ELR (cell line): ENCODE measurements at places on chromosomes 3 and 15.
A peak's percentile ranks its signal among the peaks of the same experiment; 100 is the strongest.

DNA sequence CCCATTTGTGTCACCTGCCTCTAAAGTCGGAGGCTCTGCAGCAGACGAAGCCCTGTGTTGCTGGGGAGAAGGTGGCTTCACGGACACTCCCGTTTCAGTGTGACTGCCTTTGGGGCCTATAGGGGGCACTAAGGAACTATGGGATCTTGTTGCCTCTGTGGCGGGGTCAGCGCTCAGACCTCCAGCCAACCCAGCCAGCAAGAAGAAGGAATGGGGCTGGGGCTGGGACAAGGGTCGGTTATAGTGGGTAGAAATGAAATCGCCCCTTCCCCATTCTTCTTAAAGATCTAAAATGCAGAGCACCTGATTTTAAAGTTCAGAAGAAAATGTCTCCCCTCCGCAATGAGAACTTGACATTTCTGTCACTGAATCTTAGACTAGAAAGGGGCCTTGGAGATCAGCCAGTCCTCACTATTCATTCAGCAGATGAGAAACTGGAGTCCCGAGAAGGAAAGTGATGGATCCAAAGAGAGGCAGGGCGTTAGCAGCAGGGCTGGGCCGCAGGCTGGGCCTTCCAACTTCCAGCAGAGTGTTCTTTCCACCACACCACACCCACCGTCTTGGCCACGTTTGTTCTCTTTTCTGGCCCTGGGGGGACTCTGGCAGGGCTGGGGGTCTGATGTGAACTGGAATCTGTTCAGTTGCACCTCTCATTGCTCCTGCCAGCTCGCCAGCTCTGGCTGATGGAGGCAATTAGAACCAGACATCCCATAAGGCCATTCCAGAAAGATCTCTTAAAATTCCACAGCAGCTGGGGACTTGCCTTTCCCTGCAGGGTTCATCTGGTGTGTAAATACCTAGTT, 195.4 kb downstream of the OPA1 start:
- DNase-seq = peak; percentile 66

GRCh38 chr3:3180456-3180855, 965 bp upstream of the CRBN start:
- DNase-seq = peak; percentile 6

GRCh38 chr3:178275311-178275710, 260.9 kb upstream of the KCNMB2 start:
- DNase-seq = no peak

- no peak for DNase-seq
Measured at GRCh38 chr15:58503139-58504027, 71.6 kb downstream of the LIPC start.

DNA sequence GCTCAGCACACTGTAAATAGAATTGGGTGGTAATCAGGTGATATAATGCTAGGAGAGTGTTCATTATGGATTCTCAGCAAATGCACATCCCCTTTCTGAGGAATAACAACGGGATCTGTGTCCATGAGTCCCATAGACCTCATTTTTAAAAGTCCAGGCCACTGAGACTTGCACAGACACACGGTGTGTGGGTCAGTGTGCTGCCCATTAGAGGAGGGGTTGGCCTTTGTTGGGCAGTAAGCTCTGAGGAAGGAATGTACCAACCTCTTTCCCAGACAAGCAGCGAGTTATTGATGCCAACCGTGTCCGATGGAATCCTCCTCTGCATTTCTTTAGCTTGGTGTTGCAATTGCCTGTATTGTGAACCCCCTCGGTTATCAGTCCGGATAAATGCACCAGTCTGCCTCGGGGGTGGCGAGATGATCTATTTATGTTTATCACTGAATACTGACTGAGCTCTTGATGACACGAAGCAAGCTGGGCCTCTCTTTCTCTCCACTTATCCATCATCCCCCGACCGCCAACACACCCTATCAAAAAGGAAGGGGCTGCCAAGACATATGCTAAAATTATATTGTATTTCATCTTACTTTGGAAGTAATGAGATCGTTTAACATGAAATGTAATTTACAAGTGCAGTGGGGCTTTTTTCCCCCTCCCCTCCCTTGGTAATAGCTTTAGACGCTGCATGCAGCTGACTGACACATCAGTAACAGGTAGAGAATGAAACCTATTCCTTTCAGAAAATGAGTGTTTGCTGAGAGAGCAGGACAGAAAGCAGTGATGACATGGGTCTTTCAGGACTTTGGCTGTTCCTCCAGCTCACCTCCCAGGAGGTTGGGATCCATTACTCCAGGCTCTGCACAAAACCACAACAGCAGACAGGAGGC, 126.6 kb upstream of the ST8SIA2 start:
- DNase-seq = no peak

DNA sequence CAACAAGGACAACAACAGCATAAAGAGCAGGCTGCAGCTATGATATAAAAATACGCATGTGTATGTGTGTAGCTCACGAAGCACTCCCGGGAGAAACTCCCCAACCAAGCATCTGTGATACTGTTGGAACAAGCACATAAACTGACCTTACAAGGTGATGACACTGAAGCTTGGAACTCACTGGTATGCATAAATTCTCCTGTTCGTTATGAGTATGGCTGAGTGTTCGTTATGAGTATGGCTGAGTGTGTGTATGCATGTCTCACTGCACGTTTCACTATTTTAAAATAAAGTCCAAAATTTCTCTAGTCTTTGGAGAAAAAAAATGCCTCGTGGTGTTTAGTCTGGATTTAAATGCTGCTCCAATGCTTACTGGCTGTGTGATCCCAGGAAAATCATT, 256.8 kb downstream of the RORA start:
- DNase-seq = peak; percentile 94

DNA sequence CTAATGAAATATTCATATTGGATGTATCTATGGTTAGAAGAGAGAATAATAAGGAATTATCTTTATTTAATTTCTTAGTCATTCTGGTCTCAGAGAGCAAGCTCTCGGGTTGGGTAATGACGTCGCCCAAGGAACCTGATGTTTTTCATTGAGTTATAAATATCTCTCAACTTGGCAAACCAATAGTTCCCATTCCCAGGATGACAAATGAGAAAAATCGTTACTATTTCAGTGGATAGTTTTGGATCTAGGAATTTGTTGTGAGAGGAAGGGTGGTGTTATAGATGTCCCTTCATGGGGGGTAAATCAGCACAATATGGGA, 162.9 kb upstream of the NR2E3 start:
- no peak for DNase-seq

- no peak for DNase-seq
Measured at GRCh38 chr15:75867449-75867848, 24.2 kb downstream of the UBE2Q2 start.

DNA sequence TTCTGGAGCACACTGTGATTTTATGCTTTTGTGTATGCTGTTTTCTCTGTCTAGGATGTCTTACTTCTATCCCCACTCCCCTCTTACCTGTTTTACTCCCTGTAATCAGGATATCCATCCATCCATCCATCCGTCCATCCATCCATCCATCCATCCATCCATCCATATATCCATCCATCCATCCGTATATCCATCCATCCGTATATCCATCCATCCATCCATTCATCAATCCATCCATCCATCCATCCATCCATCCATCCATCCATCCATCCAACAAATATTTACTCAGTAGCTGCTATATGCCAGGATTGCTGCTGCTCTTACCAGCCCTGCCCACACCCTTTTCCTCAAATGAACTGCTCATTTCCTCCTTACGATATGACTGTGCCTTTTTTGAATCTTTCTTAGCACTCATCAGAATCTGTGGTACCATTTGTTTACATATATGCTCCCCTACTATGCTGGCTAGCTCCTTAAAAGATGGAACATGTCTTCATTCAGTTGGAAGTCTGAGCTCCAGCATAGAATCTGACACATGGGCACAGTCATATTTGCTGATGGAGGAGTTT, 35.2 kb downstream of the USP13 start:
- peak; percentile 13 for DNase-seq

DNA sequence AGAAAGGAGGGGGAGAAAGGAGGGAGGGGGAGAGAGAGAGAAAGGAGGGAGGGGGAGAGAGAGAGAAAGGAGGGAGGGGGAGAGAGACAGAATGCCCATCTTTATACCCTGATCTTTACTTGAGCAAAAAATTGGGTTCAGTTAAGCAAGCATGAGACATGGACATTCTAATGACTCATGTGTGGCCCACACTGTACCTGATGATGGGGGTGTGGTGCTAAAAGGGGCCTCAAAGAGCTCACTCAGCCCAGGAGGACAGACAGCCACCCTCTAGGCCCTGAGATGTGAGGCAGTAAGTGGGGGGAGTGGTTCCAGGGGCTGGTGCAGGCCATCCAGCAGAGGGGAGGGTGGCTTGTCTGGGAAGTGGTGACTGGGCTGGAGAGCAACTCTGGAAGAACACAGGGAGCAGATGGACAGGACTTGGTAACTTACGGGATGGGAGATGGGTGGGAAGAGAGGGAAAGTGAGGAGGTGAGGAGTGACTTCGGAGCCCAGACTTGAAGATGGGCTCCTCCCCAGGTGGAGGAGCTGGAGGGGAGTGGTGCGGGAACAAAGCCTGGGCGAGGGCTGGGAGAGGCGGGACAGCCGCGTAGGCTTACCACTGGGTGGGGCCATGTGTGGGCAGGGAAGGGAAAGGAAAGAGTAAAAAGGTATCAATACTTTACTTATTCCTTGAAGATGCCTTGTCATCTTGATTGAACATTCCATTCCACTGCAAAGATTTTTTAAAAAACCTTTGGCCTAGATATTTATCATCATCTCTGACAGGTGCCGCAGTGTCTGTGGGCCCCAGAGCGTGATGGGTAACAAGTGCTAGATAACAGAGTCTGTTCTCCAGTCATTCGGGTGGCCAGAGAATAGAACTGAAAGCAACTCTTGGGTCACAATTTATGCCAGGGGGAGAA, 32.3 kb downstream of the TSPAN3 start:
- peak; percentile 43 for DNase-seq

- no peak for DNase-seq
Measured at GRCh38 chr3:157412323-157412855, 24.3 kb upstream of the PTX3 start.

DNA sequence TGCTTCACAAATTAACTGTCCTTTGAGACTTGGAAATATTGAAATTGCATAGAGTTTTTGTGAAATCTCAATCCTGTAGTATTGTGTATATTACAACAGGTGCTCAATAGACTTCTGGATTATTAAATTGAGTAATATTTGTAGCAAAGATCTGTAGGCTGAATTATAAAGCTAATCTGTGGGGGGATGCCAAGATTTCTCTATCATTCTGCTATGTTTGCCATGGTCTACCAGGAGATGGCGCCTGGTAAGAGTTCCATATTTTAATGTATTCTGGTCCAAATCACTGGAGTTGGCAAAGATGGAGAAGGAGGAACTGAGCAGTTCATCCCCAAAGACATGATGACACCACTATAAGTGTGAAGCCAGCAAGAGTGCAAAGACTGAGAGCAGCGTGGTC, 340.9 kb upstream of the TPRG1 start:
- DNase-seq = peak; percentile 47

GRCh38 chr3:59027607-59028006, 22.2 kb downstream of the CFAP20DC start:
- no peak for DNase-seq

DNA sequence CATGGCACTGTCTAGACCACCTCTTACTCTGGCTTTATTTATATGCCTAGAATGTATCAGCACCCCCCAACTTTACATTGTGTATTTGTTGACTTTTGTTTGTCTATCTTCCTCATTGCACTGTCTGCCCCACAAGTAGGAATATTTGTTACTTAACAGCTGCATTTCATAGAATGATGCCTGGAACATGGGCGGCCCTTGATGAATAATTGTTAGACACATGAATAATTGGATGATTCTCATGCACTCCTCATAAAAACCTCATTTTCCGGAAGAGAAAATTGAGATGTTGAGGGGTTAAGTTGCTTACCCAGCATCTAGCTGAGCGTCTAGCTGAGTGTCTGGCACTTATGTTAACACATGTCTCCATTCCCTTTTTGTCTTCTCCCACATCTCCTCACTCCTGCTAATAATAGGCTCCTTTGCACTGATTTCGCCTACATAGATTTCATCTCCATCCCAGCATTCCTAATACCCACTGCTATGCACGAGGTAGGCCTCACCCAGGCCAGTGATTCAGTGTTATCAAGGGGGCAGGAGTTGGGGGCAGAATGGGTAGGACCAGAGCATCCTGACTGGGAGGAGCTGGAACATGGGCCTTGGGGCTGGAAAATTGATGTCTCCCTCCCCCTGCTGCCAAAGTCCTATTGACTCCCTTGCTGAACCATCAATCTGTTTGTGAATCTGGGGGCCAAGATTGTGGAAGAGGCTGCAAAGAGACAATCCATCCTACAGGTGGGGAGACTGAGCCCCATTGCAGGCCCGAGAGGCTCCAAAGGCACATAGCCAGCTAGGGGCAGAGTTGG, 7.8 kb upstream of the WNT7A start:
- DNase-seq = no peak

- DNase-seq = peak; percentile 33
Measured at GRCh38 chr3:45506751-45507391, 87.7 kb upstream of the LIMD1 start.

- peak; percentile 71 for DNase-seq
Measured at GRCh38 chr3:69791106-69791505, 51.8 kb downstream of the MITF start.

- DNase-seq = no peak
Measured at GRCh38 chr3:184005941-184006507, 11.7 kb downstream of the ABCC5 start.

GRCh38 chr3:12560505-12561190, 3.8 kb downstream of the MKRN2 start:
- DNase-seq = no peak

GRCh38 chr3:41933154-41933676, 28.7 kb downstream of the ULK4 start:
- DNase-seq = peak; percentile 51

DNA sequence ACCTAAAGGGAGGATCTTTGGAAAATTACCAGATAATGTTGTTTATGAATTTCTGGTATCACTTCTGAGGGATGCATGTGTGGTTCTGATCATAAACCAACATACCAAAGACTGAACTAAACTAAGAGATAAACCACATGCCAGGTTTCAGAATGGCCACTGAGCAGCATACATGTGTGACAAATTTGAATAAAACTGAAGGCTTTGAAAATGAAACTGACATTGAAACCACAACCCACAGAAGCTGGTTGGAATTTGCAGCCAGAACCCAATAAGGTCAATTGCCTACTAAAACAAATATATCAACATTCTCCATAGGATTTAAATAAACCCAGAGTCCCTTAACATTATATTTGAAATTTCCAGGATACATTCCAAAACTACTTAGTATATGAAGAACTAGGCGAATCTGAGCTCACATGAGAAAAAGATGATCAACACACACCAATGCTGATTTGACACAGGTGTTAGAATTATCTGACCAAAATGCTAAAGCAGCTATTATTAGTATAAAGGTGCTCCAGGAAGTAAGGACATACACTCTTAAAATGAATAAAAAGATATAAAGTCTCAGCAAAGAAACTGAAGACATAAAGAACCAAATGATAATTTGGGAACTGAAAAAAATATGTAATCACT, 125.0 kb downstream of the ZNF280D start:
- DNase-seq = peak; percentile 9
